ENCODE measurements at places on chromosomes 12 and 14. TPM values are rescaled to one million over a fixed set of nuclear protein-coding genes. Genes with fewer than 3 reads are reported as not detected.

Gene MAP1LC3B2
- total RNA-seq = 3.8 TPM

Gene GSC
- total RNA-seq = 0.24 TPM

Gene KCNJ8
- 0.59 TPM for total RNA-seq

DNA sequence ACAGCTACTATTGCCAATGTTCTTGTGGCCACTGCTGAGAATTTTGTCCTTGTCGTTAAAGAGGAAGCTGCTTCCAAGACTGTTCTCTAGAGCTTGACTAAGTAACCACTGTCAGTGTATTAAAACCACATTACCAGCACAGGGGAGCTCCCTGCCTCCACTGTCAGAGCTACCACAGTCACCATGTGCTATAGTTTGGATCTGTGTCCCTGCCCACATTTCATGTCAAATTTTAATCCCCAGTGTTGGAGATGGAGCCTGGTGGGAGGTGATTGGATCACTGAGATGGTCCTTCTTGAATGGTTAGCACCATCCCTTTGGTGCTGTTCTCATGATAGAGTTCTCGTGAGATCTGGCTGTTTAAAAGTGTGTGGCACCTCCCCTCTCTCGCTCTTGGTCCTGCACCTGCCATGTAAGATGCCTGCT lies 23.2 kb upstream of the RAP1B start:
- ATAC-seq = no peak

- ATAC-seq = peak; percentile 83
Measured at GRCh38 chr12:96720363-96720705, 186.7 kb upstream of the NEDD1 start.

DNA sequence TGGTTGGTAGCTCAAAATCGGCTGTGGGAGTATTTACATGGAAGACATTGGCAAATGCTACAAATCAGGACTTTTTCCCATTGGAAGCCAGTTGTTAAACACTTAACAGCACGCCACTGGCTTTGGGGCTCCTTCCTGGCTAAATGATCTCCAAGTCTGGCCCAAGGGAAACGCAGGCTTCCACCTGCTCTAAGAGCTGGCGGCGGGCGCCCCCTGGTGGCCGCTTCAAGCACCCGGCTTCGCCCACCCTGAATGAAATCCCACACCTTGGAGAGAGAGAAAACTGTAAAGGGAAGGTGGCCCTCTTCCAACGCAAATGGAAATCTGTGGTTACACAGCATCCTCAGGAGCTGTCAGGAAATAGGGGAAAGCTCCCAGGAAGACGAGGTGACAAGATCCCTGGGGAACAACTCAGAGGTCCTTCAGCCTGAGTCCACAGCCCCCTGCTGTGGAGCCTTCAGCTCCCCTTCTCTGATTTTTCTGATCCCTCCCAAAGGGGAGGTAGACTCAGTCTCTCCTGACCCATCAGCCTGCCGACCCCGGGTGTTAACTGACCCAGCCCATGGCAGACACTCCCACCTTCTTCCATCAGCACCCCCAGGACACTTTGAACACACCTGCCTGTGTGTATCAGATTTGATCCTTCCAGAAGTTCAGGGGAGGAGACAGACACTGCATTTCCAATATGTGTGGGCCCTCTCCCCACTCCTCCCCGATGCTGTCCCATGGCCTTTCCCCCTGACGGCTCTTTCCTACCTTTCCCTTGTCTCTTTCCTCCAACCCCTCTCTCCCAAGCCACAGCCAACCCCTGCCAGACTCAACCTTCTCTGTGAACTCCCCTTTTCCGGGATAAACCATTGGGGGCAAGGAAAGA lies 15.4 kb downstream of the SELPLG start:
- peak; percentile 84 for ATAC-seq

DNA sequence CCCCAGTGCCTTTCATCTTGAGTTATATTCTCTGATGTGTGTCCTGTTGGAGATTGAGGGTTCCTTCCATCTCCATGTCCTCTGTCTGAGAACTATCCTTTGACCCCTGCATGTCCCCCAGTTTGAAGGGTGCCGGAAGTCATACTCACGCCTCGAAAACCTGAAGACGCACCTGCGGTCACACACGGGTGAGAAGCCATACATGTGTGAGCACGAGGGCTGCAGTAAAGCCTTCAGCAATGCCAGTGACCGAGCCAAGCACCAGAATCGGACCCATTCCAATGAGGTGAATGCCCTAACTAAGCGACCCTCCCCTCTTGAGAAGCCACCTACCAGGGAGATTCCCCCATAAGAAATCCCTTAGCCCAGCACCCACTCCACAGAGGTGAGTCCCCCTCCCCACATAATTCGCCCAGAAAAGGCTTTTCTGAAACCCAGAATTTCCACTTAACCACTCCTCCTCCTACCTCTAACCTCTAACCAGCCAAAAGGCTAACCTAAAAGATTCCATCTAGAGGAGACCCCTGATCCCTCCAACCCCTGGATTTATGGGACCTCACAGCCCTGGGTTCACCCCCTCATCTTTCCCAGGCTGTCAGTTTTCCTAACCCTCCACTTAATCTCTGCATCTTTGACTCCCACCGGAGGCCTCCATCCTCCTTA lies 7.8 kb downstream of the GLI1 start:
- no peak for ATAC-seq

DNA sequence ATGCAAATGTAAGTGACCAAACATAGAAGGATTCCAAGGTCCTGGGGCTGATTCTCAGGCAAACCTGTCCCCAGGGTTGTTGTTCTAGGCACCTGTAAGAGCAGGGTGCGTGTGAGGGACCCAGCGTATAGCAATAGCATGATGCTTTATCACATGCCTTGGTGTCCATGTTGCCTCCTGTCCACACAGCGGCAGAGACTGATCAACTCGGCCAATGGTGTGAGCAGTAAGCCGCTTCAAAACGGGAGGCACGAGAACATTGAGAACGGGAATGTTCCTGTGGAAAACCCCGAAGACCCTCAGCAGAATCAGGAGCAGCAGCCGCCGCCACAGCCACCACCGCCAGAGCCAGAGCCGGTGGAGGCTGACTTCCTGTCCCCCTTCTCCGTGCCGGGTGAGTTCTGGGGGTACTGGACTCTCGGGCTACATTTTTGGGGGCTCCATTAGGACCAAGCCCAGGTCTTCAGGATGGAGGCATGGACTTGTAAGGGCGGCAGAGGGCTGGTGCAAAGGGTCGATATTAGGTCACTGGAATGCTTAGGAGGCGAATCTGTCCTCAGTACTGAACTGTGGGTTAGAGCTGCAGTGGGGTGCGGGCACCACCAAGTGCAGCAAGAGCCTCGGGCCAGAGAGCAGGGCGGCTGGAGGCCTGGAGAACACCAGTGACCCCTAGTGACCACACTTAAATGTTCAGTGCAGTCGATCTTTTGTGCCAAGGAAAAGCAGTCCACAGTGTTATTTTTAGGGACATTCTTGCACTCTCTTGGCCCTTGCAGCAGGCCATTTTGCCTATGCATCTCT lies 57.2 kb upstream of the RIN3 start:
- ATAC-seq = peak; percentile 49

DNA sequence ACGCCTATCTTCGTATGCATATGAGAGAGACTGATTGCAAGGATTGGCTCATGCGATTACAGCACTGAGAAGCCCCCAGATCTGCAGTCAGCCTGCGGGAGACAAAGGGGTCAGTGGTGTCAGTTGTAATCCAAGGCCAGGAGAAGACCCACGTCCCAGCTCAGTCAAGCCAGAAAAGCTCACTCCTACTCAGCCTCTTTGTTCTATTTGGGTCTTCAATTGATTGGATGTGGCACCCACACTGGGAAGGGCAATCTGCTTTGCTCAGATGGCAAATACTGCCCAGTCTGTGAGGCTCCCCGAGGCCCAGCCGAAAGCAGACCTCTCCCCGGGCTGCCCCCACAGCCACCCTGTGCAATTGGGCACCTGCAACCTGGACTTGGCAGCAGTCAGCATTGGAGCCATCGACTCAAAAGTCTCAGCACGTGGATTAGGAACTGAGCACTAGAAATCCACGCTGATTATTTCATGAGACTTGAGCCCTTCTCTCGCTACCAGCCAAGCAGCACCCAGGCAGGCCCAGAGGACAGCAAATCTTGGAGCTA lies 39.6 kb upstream of the TMEM179 start:
- no peak for ATAC-seq

GRCh38 chr12:64780531-64781279 lies 21.5 kb upstream of the GNS start:
- peak; percentile 81 for ATAC-seq

GRCh38 chr14:54377501-54377900 lies 19.3 kb upstream of the CDKN3 start:
- ATAC-seq = no peak
